ENCODE measurements at places on chromosomes 16 and 17.

DNA sequence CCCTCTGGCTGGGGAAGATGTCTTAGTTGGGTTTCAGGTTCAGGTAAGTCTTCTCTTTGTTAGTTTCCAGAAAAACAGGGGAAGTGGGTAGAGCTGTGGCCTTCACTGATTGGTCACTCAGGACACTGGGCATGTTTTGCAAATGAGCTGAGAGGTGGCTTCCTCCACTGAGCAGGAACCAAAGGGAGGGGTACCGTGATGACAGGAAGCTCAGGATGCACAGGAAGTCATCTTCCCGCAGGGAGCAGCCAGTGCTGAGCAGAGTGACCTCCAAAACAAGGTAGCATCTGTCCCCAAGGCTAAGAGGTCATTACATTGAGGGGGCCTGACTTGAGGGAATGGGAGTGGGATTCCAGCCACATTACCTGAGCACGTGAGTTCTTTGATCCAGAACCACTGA, 5.6 kb downstream of the NT5C start:
- no peak for DNase-seq

DNA sequence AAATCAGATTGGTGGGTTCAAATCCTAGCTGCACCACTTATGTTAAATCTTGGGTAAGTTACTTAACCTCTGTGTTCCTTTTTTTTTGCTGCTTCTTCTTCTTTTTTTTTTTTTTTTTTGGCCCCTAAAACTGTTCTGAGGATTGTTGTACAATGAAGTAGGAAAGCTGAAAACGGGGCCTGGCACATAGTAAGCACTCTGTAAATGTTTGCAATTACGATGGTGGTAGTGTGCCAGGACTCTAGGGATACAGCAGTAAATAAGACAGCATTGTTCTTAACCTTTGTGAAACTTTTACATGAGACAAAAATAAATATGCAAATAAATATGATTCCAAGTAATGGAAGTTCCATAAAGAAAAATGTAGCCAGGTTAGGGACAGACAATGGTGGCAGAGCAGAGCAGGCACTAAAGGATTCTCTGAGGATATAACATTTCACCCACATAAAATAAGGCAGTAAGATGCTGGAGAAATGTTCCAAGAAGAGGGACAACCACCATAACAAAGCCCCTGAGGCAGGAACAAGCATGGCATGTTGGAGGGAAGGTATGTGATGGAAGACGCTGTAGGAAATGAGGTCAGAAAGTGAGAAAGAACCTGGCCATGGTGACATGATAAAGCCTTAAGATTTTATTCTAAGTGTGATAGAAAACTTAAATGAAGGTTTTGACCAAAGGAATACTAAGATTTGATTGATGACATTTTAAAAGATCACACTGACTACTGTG, 127.3 kb downstream of the NLK start:
- DNase-seq, result no peak

DNA sequence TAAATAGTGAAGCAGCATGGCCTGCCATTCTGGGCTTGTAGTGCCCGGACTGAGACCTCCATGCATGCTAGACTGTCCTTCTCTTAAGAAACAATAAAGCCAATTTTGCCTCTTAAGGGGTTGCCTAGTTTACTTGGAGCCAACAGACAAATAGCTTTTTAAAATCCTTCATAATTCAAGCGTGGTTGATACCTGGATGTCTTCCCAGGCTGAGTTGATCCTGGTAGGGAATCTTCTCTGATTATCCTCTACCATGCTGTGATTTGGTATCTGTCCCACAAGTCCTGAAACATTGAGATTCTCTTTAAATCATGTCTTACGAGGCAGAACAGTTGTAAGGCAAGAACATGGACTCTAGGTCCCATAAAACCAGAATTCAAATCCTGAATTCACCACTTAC, 359.6 kb upstream of the CCL2 start:
- DNase-seq, result no peak

DNA sequence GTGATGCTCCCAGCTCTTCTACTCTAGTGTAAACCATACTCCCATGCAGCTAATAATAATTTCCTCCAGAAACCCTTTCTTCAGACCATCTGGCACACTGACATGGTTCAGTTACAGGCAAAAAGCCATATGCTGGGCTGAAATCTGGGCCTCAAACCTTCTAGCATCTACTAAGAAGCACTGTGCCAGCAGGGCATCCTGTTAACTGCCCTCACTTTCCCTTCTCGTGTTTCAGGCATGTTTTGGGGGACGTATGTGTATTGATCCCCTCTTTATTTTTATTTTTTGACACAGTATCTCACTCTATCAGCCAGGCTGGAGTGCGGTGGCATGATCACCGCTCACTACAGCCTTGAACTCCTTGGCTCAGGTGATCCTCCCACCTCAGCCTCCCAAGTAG, 33.3 kb downstream of the STAT5A start:
- DNase-seq, result no peak

DNA sequence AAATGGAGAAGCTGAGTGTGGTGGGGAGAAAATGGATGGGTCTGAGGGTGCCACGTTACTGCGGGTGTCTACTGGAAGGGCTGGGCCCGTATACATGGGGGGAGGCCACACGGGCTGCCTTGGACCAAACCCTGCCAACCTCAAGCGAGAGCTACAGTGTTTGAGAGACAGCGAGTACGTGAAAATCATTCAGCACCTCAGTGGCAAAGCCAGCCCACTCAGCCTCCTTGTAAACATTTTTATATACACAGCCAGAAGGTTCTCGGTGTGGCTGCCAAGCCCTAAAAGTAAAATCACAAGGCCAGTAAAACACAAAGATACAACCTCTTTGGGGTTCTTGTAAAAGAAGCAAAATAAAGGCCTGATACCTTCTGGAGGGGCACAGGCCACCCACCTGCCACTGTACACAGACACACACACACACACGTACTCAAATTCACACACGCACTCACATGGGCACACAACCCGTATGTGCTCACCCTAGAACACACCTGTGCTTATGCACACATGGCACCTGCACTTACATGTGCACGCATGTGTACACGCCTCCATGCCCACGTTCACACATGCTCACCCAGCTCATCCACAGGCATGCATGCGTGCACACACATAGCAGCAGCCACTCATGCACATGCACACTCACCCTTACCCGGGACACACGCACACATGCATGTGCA, 102.8 kb downstream of the GSG1L start:
- no peak for DNase-seq

DNA sequence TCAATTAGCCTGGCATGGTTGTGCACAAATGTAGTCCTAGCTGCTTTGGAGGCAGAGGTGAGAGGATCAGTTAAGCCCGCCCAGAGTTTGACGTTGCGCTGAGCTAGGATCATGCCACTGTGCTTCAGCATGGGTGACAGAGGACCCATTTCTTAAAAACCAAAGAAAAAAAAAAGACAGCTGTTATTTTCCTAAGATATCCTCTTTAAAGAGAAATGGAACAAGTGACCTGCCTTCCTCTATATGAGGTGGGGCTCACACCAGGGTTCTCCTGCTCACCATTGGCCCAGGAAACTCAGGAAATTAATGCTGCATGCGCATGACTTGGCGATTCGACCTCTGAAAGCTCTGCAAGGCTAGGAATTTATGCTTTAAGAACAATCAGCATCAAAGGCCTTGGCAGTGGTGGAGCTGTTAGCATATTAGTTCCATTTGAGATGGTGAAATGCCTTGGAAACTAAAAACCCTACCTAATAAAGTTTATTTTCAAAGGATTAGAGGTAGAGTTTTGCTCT, 108.3 kb downstream of the RBFOX1 start:
- no peak for DNase-seq

- DNase-seq, result no peak
These were observed 114.4 kb downstream of the SEC14L1 start for GRCh38 chr17:77254951-77255825.

- DNase-seq, result no peak
These were observed 71.7 kb upstream of the NACA2 start for GRCh38 chr17:61662741-61663140.

GRCh38 chr17:7557147-7557764, 1.3 kb upstream of the TNFSF13 start:
- DNase-seq, result no peak

- no peak for DNase-seq
These were observed 16.6 kb downstream of the TMEM204 start for GRCh38 chr16:1550069-1550468.

DNA sequence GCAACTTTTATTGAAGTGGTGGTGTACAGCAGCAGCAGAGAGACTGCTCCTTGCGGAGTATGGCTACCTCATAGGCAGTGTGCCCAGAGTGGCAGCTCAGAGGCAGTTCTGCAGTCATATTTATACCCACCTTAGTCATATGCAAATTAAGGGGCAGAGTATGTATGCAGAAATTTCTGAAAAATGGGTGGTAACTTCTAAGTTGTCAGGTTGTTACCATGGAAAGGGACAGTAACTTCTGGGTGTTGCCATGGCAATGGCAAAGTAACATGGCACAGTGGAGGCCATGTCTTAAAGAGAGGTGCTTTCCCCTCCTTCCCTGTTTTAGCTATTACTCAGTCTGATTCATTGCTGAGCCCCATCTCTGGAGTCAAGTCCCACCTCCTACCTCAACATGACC, 53.4 kb downstream of the MEOX1 start:
- DNase-seq, result no peak

- DNase-seq, result no peak
These were observed 3.0 kb upstream of the VAT1L start for GRCh38 chr16:77785373-77785764.

DNA sequence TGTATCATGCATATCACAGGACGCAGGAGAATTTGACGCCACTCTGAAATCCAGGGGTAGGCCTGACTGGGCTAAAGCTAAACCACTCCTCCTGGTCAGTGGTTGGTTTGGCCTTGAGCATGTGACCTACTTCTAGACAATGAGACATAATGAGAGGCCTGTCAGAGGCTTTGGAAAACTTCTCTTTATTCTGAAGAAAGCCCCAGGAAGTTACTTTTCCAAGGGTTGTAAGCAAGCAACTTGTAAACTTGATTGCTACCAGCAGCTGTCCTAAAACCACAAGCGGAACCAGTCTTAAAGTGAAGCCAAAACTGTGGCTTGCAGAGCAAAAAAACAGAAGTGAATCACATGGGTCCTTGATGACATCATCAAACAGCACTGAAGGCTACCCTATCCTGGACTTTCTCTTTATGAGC, 138.2 kb upstream of the COX10 start:
- no peak for DNase-seq

- DNase-seq, result no peak
These were observed 506.9 kb downstream of the RBFOX1 start for GRCh38 chr16:7839568-7839967.

GRCh38 chr16:89020068-89020924, 43.3 kb upstream of the CBFA2T3 start:
- DNase-seq, result peak; percentile 84

DNA sequence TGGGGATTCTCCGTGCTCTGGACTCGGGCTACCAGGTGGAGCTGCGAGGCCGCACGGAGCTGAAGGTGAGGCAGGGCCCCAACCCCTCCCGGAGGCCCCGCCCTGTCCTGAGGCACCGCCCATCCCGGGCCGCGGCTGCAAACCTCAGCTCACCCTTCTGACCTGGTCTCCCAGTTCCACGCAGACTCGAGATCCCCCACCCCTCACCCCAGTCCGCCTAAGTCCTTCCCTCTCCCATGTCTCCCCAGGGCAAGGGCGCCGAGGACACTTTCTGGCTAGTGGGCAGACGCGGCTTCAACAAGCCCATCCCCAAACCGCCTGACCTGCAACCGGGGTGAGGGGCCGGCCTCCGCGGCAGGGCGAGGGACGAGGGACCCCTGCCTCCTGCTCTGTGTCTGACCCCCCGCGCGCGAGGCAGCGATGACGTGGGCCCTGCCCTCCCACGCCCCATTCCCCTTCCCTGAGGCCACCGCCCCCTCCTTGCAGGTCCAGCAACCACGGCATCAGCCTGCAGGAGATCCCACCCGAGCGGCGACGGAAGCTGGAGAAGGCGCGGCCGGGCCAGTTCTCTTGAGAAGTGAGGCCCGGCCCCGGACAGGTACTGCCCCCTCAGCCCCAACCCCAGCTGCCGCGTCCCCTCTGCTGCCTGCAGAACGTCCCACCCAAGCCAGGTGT, 13.7 kb downstream of the GUCY2D start:
- no peak for DNase-seq

DNA sequence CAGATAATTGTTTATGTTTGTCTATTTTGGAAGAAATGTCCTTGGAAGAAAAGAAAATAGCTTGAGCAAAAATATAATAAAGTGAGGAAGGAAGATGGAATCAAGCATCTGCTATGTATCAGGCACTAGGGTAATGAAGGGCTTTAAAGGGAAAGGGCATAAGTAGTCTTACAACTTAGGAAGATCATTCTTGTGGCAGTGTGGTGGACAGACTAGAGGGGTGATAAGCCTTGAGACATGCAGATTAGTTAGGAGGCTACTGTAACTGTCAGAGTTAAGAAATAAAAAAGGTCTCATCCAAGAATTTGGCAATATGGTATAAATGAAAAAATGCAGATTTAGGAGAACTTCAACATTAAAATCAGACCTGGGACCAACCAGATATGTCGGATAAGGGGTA, 14.9 kb downstream of the FAM222B start:
- no peak for DNase-seq

DNA sequence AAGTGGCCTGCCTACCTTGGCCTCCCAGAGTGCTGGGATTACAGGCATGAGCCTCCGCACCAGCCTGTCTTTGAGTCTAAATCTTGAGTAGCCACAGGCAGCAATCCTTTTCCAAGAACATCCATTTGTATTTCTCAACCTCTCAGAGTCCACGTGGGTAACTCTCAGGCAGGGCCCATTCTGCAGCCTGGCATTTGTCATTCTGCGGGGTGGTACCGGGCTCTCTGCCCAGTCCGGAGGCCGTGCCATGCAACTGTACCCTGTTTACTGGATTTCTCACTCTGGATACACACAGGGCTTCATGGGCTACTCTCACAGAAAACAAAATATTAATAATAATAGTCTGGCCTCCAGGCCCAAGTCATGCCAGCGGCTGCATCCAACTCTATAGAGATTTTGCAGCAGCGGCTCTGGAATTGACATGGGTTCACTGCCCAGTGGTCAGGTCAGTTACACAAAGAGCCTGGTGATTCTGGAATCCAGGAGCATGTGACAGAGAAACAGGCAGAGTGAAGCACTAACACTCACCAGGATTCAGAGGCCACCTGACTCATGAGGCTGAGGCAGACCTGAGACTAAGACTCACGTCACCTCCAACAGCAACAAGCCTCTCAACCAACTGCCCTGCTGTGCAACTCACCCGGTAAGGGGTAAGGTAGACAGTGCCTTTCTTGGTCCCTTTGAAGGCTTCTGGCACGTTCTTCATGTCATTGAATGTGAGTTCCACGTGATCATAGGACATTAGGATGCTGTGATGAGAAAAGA, 4.0 kb downstream of the WBP2 start:
- no peak for DNase-seq

GRCh38 chr17:75051941-75052340, 4.9 kb downstream of the KCTD2 start:
- no peak for DNase-seq

GRCh38 chr17:79152636-79153035, 78.0 kb downstream of the ENGASE start:
- DNase-seq, result no peak

Data from GM13977 (cell line).